ENCODE measurements at places on chromosomes 7 and 10.

DNA sequence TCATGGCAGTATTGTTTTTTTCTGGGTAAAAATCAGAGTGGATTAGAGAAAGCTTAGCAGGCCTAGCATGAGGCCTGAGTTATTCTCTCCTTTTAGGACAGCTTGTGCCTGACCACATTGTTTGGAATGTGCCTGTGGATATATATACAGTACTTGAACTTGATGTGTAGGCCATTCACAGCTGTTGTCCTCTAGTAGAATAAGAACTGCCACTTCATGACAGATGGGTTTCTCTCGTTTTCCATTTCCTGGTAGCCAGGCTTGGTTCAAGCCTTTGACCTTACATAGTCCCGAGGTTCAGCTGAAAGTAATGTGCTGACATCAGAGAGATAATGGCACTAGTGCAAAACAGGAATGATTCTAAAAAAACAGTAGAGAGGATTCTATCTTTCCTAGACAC lies 473.9 kb downstream of the AUTS2 start:
- peak; percentile 53 for DNase-seq

- DNase-seq: no peak
Measured at GRCh38 chr7:5795752-5796475, 14.5 kb upstream of the RNF216 start.

GRCh38 chr10:22631185-22631584 lies 83.2 kb downstream of the PIP4K2A start:
- DNase-seq: no peak

GRCh38 chr7:33640741-33641140 lies 264.6 kb upstream of the BMPER start:
- peak; percentile 30 for DNase-seq

DNA sequence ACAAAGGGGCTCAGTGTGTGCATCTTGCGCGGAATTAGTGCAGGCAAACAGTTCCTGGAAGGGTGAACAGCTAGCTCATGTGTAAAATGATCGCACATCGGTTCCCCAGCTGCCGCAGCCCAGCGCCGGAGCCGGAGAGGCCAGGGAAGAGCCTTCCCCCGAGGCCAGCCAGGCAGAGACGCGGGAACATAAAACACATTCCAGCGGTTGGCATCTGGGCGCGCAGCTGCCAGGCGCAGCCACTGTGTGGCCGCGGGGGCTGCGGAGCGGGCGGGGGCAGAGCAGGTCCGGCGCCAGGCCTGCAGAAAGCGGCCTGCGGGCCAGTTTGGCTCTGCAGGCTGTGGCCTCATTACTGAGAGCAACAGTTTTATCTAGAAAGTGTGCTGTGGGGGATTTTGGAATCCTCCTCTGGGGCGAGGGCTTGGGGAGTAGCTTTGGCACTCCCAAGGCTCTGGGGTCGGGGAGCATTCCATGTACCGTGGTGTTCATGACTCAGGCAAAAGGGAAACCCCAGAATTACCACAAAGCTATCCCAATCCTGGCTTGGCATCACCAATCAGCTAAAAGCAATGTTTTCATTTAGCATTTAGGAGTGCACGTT lies 74.3 kb downstream of the SAMD9 start:
- DNase-seq: peak; percentile 95

DNA sequence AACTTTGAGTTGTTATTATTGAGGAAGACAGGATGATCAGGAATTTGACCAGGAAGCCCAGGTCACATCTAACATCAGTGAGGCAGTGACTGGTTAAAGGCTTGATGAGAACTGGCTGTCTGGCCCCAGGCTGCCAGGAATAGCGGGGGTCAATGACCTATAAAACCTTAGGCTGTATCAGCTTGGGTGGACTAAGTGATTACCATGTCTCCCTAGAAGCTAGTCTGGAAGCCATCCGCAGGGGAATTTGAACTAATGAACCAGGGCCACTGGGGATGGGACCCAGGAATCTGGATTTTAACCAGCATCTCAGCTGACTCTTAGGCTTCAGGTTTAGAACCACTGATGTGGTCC lies 56.6 kb downstream of the BPGM start:
- no peak for DNase-seq

- DNase-seq: no peak
Measured at GRCh38 chr10:78143576-78143975, 109.9 kb downstream of the RPS24 start.

GRCh38 chr10:62373995-62374861 lies at the start of gene ZNF365:
TSS of gene ZNF365 (plus strand) at chr10:62374369. CDS start at chr10:62376194, 1,825 bp downstream.
- peak; percentile 34 for DNase-seq

- DNase-seq: peak; percentile 47
Measured at GRCh38 chr7:43362652-43363034, 220.3 kb upstream of the STK17A start.

GRCh38 chr10:13206546-13207443 lies 27.4 kb downstream of the UCMA start:
- peak; percentile 21 for DNase-seq

DNA sequence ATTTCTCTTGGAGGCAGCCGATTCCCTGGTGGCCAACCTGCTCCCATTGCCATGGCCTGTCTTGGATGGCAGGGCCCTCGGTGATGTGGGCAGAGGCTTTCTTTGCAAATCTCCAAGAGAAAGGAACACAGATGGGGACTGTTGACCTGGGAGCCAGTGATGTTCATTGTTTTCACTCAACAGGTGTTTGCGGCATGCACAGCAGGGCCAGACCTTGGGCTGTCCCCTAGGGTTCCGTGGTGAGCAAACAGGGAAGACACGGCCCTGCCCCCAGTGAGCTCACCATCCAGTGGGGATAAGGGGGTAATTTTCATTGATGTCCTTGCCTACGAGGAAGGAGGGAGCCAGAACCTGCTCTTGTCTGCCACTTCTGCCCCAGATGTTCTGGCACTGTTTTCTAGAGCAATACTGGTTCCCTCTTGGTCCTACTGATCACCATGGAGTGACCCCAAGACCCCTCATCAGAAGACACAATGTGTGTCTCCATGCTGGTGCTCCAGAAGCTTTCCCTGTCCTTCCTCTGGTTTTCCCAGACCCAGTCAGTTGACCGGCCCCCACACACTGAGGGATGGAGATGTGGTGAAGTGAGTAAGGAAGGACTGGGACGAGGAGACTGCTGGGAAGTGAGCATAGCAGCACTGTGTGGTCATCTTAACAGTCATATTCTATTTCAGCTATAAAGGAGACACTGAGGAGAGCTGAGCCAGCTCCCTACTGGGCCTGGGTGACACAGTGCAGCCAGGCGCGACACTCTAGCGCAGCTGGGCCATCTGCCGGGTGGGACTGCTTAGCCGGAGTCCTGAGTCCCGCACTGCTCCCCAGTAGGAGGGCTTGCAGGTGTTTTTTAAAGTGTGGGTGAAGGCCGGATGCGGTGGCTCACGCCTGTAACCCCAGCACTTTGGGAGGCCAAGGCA lies 20.4 kb upstream of the FIGNL1 start:
- no peak for DNase-seq

DNA sequence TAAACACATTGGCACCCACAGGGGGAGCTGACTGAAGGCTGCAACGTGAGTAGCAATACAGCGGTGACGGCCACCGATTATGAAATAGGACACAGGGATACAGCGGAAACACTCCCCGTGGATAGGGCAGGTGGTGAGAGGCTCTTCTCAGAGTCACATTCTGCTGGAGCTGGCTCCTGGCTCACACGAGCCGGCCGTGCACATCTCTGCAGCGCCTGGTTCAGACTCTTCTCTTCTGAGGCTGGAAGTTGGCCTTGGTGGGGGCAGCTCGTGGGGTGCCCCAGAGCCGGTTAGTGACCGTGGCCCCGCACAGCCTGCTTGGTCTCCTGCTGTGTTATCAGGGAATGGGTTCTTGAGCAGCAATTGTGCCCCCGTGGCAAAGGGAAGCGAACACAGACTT lies 61.3 kb upstream of the EN2 start:
- DNase-seq: no peak

GRCh38 chr10:129627442-129627841 lies 160.4 kb downstream of the MGMT start:
- no peak for DNase-seq

DNA sequence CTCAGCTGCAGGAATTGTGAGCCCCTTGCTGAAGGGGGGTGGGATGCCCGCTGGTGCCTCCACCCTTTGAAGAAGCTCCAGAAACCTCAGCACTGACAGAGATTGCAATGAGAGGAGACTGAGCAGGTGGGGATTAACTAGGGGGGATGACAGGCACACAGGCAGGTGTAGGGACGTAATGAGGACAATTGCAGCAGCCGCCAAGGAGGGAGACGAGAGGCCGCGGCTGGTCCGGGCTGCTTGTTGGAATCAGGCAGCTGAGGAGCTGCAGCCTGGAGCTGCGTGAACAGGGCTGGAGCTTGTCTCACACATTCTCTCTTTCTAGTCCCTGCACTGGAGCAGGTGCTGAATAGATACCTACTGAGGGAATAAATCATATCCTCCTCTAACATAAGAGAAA lies 122.0 kb upstream of the TCERG1L start:
- DNase-seq: no peak

- no peak for DNase-seq
Measured at GRCh38 chr7:139426258-139427028, 57.0 kb downstream of the KLRG2 start.

DNA sequence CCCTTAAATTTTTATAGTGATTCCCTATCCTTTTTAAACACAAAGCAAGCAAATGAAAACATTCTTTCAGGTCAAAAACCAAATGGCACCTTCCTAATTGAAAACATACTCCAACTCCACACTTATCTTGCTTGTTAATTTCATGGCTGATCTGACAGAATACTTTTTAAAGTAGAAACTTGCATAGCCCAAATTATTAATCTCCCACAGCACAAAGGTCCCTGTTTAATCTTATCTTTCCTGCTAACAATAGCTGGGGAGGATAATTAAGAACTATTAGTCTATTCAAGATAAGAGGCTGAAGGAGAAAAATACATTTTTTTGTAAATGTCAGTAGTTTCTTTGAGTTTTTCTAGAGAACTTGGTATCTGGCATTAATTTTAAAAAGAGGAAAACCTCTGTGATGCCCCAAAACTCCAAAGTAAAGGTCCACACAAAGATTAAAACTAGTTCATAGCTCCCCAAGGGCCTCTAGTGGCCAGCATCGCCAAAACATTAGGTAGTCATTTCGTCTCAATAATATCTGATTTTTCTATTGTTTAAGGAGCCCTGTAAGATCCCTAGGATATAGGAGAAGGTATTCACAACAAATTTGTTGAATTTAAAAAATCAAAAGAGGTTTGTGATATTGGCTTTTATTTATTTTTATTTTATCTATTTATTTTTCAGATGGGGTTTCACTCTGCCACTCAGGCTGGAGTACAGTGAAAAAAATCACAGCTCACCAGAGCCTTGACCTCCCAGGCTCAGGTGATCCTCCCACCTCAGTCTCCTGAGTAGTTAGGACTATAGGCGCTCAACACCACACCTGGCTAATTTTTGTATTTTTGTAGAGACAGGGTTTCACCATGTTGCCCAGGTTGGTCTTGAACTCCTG lies 14.7 kb downstream of the CDNF start:
- peak; percentile 40 for DNase-seq

GRCh38 chr7:93374345-93374940 lies 142.3 kb downstream of the VPS50 start:
- DNase-seq: peak; percentile 39

DNA sequence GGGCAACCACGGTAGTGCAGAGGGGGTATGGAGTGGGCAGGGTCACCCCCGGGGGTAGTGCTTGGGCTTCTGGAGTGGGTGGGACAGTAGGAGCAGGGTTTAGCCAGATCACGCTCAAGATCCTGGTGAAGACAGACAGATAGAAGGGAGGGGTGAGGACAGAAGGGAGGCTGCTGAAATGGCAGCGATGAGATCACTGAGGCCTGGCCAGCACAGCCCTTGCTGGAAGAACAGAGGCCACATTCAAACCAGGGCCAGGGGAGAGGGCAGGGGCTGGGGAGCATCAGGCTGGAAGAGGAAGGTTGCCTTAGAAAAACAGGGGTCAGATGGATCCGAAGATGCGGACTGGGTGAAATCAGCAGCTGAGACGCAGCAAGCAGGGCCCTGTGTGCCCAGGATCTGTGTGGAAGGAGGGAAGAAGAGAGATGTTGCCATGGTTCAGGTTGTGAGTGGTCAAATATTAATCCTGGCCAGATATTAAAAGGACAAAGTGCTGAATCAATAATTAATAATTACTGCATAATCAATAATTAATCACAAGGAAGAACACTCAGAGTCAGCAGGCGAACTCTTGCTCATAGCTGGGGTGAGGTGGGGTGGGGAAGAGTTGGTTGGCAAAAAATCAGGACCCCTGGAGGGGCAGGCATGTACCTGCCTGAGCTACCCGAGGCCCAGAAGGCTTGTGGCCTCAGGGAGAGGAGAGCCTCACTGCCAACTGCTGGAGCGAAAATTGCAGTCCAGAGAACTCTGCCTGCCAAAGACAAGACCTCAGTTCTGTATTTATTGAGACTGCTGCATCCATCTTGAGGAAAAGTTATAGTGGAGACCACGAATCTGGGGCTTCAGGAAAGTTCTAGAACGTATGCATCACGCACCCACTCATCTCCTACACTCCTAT lies 105.7 kb downstream of the GRB10 start:
- no peak for DNase-seq

- DNase-seq: no peak
Measured at GRCh38 chr10:120980279-120981255, 129.4 kb downstream of the WDR11 start.

GRCh38 chr10:61108915-61109314 lies 164.9 kb upstream of the RHOBTB1 start:
- no peak for DNase-seq

GRCh38 chr10:35372329-35372728 lies 36.0 kb downstream of the CCNY start:
- no peak for DNase-seq

DNA sequence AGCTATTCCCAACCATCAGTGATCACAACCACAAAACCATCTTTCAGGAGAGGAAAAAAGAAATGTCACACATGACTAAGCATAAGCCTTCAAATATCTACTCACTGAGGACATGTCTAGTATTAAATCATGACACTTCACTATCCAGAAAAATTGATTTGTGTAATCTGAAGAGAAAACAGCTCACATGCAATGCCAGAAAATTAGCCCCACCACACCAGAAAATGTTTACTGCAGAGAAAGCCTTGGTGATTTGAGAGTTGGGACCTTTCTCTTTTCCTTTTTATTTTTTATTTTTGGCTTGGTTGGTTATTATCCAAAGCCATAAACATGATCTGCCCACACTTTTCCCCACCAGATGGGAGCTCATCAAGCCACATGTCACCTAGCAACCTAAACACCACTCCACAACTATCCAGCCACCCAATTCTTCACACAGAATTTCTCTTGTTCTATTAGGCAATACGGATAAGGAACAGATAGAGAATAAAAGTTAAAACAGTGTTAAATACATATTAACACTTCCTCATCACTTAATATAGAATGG lies 3.1 kb downstream of the PARD3 start:
- peak; percentile 46 for DNase-seq

- no peak for DNase-seq
Measured at GRCh38 chr10:33790521-33791271, 456.2 kb upstream of the NRP1 start.

GRCh38 chr10:44966129-44966815 lies 6.7 kb downstream of the RASSF4 start:
- DNase-seq: no peak

- DNase-seq: no peak
Measured at GRCh38 chr10:31757831-31758230, 170.8 kb downstream of the ARHGAP12 start.

GRCh38 chr10:78166261-78166660 lies 132.6 kb downstream of the RPS24 start:
- no peak for DNase-seq

- DNase-seq: no peak
Measured at GRCh38 chr10:126846959-126847358, 58.3 kb upstream of the DOCK1 start.
